ENCODE measurements at places on chromosomes 13 and 19.

- DNase-seq, result peak; percentile 45
Observed at GRCh38 chr19:46728693-46729339, 11.9 kb upstream of the PRKD2 start.

- DNase-seq, result peak; percentile 58
Observed at GRCh38 chr13:80979035-80979641, 638.2 kb upstream of the SPRY2 start.

GRCh38 chr19:1457892-1458291 is 8.0 kb downstream of the APC2 start:
- DNase-seq, result no peak

DNA sequence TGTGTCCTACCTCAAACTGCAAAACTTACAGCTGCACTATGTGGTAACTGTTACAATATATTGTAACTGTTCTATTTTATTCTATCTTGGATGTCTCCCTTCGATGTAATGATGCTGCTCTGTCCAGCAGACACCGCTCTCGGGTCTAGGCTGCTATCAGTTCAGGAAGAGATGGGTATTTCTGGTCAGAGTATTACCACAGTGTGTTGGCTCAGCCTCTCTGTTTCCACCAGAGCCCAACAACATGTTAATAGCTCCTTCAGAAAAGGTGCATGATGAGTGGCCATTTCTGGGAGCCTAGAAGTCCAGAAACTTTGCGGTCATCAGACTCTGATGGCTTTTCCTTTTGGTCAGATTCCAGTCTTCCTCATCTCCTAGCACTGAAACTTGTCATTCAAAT is 35.9 kb upstream of the IGFL1 start:
- DNase-seq, result no peak

DNA sequence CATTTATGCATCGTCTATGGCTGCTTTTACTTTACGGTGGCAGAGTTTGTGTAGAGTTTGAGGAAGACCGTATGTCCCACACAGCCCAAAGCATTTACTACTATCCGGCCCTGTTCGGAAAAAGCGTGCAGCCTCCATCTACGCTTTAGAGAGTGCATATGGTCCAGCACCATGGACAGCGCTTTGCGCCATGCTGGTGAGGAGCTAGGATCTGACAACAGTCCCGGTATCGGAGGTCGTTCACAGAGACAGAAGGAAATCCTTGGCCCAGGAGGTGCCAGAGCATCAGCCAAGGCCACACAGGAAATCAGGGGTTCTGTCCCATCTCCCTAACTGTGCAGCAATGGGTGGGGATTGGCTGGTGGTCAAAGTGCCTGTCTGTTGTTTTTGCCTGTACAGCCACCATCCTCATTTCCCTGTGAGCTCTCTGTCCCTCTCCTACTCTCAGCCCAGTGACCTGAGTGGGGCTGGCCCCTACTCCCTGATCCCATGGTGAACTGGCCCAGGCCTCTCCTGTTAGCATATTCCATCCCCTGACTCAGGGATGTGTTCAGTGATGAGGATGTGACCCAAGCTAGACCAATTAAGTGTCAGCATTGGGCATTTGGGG is 16.2 kb upstream of the PRODH2 start:
- no peak for DNase-seq

DNA sequence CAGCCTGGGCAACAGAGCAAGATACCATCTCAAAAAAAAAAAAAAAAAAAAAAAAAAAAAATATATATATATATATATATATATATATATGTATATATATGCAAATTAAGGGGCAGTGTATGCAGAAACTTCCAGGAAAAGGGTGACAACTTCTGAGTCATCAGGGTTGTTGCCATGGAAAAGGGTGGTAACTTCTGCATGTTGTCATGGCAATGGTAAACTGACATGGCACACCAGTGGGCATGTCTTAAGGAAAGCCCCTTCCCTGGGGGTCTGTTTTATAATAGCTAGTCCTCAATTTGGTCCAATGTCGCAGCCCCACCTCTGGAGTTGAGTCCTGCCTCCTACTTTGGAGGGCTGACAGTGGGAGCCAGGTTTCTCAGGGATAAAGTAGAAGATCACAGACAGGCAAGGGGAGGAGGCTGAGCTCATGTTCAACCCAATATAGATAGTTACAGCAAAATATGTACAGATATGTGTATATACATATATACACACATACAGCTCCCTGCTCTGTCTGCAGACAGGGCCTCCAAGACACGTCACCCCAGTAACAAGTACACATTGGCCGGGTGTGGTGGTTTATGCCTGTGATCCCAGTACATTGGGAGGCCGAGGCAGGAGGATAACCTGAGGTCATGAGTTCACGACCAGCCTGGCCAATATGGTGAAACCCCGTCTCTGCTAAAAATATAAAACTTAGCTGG is 7.2 kb upstream of the FCHO1 start:
- DNase-seq, result no peak

- DNase-seq, result no peak
Observed at GRCh38 chr19:45424191-45425058, 708 bp upstream of the ERCC1 start.

DNA sequence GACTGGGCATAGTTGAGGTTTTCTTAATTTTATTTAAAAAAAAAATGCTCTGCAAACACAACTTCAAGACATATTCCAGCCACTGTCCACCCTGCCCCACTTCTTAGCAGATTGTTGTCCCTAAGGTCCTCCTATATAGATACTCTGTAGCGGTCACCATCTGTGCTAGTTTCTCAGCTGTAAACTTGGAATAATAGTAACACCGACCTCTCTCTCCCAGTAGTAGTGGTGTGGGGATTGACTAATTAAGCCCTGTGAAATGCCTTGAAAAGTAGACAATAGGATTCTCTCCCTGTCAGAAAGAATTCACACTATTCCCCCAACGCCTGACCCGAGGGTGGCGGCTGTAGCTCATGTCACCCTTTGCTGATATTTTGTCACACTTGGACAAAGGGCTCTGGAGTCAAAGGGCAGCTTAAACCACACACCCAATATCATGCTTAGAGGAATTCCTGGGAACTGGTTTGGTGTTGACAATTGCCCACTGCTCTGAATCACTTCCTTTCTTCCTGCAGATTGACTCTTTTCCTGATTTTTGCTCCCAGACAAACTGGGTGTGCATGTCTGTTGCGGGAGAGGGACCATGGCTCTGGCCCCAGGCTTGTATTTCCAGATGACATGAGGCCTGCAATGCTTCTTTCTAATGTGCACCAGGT is 9.2 kb upstream of the SERP2 start:
- no peak for DNase-seq

DNA sequence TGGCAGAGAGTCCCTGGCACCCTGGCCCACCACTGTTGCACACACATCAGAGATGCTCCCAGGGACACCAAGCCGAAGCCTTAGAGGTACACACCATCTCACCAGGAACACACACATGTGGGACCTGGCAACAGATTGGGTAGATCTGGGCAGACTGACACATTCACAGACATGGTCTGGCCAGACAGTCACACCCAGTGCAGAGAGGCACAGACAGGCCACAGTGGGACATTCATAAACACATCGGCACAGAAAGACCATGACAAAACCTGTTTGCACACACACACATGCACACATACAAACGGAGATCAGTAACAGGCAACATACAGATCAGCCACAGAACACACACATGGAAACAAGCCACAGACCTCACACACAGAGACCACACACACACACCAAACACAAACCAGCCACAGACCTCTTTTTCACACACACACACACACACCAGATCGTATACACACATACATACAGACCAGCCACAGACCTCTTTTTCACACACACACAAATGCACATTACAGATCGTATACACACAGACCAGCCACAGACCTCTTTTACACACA is 6.3 kb upstream of the JUNB start:
- DNase-seq, result no peak

GRCh38 chr19:42271045-42271419 is 2.0 kb downstream of the CIC start:
- no peak for DNase-seq

- DNase-seq, result no peak
Observed at GRCh38 chr19:6707011-6707657, 13.3 kb downstream of the C3 start.

- no peak for DNase-seq
Observed at GRCh38 chr19:1155352-1156304, 18.4 kb downstream of the SBNO2 start.

GRCh38 chr19:7265963-7266362 is 28.3 kb downstream of the INSR start:
- DNase-seq, result no peak

GRCh38 chr19:6807291-6807690 is 34.8 kb downstream of the VAV1 start:
- no peak for DNase-seq

DNA sequence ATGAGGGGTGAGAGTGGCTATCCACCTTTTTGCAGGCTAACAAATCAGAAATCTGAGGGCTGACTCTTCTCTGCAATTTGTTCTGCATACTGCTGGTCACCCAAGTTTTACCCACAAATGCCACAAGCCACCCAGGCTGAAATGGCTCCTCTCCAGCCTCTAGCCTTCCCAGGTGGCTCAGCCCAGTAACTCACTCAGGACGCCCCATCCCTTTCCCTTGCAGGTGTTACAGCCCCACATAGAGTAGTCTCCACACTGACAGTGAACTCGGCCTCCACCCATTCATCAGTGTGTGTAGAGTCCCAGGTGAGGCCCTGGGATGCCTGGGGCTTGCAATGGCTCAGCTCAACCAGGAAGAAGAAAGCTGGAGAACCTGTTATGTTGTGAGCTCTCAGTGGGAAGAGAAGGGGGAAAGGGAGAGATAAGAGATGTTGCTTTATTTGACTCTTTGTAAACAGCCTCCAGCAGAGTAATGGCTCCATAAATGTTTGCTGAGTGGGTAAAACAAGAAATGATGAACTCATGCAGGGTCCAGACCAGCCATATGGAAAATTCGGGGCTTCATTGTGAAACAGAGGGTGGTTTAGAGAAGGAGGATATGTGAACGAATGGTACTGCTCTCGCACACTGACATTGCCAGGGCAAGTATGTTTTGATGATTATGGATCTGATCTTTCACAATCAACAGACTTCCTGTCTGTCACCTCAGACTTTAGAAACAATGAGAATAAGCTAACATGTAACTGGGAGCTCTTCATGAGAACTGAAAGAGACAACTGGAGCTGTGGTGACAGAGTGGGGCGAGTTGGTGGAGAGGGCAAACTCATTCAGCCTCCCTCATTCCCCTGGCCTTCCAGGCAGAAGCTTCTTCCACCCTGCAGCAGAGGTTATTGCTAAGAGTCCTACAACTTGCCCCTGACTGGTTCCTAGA is 74.2 kb upstream of the RFC3 start:
- DNase-seq, result no peak

DNA sequence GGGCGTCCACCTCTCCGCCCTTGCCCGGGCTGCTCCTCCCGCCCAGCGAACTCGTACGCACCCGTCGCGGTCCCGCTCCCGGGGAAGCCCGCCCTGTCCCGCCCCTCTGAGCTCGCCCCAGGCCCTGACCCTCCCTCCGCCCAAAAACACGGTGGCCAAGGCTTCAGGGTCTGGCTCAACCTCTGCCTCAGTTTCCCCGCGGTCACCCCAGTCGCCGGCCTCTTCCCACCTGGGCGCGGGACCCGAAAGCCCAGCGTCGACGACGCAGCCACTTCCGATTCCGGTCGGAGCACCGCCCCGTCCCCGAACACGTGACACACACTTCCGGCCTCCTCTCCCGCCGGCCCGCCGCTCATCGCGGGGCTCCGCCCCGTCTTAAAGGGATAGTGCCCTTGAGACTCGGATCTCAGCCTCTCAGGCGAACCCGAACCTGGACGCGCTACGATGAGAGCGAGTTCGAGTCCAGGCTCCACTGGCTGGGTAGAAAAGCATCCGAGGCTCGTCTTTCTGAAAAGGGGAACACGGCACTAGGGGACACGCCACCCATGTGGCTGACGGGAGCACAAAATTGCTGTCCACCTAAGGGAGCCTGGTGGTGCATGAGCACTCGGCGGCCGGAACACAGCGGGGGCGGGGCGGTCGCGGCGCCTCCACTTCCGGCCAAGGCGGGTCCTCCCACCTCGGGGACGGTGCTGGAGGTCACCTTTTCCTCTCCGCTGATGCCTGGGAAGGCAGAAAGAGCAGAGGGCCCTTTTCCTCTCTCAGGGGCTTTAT is at the start of gene C19orf25:
Gene C19orf25 (minus strand): TSS at position 282 of the 774 bp plus-strand sequence. CDS start 312 bp downstream, outside the sequence.
- peak; percentile 90 for DNase-seq

- no peak for DNase-seq
Observed at GRCh38 chr19:6772028-6772865, at the start of gene VAV1. VAV1 (plus strand) TSS chr19:6772708; CDS start chr19:6772808, 100 bp downstream.

DNA sequence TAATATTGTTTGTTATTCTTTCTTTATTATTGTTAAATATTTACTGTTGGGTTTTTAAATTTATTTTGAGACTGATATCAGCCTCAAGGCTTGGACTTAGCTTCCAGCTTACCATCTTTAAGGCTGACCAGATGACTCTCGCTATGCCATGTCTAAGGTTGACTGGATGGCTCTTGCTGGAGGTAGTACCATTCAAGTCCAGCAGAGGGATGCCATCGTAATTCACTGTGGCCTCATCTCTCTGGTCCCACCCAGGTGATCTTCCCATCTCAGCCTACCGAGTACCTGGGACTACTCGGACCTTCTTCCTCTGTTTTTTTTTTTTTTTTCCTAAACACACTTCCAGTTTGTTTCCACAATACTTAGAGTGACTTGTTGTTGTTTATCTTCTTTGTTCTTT is 41.7 kb upstream of the ZNF91 start:
- no peak for DNase-seq

DNA sequence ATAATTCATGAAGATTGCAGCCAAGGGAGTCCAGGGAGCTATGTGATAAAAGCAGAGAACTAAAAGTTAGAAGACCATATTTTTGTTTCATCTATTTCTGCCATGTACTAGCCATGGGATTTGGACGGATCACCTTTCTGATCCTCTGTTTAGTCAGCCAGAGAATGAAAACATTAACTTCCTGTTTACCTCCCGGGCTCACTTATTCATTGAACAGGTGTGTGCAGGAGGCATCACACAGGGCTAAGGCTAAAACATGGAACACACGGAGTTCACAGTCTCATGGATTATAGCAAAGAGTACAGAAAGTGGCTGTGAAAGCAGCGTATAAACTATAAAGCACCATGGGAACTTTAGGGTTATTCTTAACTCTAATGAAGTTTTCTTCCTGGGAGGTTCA is 96.8 kb downstream of the GPR12 start:
- DNase-seq, result peak; percentile 86

- DNase-seq, result no peak
Observed at GRCh38 chr19:47507924-47508553, 6.8 kb downstream of the NAPA start.

GRCh38 chr13:22836475-22836874 is 344.3 kb upstream of the SGCG start:
- no peak for DNase-seq

- no peak for DNase-seq
Observed at GRCh38 chr13:41054919-41055619, 6.2 kb upstream of the WBP4 start.

- DNase-seq, result no peak
Observed at GRCh38 chr19:28990522-28990921, 222.4 kb downstream of the UQCRFS1 start.

DNA sequence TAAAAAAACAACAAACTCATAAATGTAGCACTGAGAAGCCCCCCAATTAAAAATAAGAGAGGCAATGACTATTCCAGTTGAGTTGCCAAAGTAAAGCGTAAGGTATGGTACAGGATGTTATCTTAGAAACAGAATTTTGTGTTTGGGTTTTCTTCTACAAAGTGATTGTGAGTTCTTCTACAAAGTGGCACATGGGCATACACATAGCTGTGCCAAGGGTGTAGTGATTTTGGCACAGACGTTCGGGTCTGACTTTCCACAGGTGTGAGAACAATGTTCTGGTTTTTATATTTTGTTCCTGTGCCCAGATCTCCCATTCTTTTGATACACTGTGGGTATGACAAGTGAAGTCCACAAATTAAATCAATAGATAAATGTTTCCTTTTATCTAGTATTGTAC is 190.1 kb upstream of the CSNK1A1L start:
- no peak for DNase-seq
